ENCODE measurements at places on chromosomes 2 and 18.
A peak's percentile ranks its signal among the peaks of the same experiment; 100 is the strongest.

GRCh38 chr2:240296104-240296406 lies 139.4 kb upstream of the GPC1 start:
- DNase-seq = no peak

- no peak for DNase-seq
Measured at GRCh38 chr2:190382851-190383250, 25.3 kb upstream of the MFSD6 start.

GRCh38 chr2:42421157-42421485 lies 60.1 kb upstream of the COX7A2L start:
- DNase-seq = no peak

DNA sequence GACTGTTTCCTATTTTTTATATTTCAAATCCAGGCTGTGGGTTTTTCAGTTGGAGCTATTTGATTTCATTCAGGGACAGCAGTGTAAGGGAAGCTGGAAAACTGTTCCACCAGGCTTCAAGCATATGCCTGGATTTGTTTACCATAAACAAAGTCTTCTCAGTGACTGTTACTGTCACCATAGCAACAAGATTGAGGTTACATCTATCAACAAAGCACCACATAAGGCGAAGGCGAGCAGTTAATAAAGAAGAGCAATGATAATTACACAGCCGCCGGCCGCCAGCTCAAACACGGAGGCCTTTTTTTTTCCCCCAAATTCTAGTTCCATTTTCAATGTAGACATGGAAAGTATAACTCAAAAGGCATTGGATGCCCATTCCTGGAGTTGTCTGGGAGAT lies 553.7 kb upstream of the SYT4 start:
- no peak for DNase-seq

GRCh38 chr2:95264624-95265023 lies 9.6 kb upstream of the PROM2 start:
- DNase-seq = no peak

- no peak for DNase-seq
Measured at GRCh38 chr18:61031626-61032025, 301.6 kb upstream of the CDH20 start.

DNA sequence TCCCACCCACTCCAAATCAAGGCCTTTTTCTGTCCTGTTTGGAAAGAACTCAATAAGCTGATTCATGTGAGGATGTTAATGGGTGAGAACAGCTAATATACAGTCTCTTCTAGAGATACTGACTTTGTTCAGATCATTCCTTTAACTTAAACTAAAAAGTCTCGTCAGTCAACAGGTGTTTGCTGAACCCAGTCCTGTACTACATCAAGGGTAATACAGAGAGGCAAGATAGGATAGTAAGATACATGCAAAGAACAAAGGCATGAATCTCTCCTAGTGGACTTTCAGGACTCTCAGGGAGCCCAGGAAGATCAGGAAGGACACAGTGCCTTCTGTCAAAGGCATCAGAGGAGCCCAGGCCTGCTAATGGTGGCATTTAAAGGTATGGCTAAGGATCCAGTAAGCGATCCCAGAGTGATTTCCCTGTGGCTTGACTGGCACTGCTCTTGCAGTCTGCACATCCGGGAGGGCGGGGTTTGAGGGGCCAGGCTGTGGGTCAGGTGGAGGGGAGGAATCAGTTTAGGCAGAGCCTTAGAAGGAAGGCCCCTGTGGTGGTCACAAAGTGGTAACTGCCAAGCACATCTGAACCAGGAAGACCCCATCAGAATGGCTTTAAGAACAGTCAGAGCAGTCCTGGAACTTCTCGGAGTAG lies 54.0 kb downstream of the EPAS1 start:
- no peak for DNase-seq

DNA sequence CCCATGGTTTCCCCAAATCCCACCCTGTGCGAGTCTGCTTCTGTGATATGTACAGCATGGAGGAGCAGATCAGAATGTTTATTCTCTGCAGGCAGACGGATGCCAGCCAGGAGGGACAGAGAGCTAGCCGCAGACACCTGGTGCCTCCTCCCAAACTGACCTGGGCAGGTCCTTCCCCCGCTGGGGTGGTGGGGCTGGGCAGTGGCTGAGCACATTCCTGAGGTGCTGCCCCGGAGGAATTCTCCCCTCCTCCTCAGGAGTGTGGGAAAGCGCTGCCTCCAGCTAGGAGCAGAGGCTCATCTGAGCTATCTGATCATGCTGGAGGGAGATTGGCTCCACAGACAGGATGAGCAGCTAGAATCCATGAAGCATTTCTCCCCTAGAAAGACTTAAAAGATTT lies 21.7 kb downstream of the C2orf92 start:
- DNase-seq = no peak

DNA sequence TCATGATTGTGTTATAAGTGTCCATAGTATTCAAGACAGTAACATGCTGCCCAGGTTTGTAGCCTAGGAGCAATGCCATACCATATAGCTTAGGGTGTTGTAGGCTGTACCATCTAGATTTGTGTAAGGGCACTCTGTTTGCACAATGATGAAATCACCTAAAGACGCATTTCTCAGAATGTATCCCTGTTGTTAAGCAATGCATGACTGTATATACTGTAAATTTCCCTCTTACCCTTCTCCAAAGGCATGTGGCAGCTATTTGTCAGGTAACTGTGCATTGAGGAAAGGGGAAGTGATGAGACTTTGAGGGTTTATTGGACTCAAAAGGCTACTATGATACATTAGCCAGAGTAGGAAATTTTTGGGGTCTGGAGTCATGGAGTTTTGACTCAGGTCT lies 180.8 kb downstream of the VAPA start:
- no peak for DNase-seq

DNA sequence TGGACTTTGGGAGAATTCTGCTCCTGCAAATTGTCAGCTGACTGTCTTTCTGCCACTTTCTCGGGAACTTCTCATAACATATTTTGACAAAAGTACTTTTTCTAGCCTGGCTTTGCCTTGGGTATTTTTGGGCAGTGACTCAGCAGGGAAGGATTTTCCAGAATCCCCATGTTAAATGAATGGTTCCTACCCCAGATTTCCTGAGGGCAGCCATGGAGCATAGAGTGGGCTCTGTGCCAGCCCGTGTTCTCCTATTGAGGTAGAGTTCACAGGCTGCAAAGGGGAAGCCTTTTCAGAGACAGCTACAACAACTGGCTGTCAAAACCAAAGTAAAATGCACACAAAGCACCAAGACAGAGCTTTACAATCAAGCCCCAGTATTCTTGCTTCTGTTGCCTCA lies 59.8 kb downstream of the BMP10 start:
- no peak for DNase-seq

DNA sequence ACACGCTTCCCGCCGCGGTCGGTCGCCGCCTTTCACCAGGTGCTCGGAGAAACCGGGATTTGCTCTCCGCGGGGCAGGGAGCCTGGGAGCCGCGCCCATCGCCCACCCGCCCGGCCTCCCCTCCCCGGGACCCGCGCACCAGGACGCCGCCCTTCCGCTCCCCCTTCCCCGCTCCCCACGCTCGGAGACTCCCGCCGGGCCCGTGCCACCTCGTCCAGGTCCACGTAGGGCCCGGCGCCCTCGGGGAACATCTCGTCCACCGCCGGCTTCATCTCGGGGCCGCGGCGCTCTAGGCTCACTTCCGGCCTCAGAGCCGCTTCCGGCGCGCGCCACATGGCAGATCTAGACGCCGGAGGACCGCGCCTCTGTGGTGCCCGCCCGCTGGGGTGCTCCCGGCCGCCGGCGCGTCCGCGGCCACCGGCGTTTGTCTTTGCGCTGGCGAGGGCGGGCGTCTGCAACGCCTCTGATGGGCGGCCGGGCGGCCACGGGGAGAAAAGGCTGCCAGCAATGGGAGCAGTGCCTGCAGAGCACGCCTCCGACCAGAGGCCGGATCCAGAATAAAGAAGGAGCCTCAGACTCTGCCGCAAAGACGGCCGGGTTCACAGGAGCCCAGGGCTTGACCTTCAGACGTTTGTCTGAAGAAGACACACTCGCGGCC lies at the start of gene COPS9:
COPS9 (minus strand) TSS at position 293 of the 658 bp plus-strand sequence; CDS start at position 272, 21 bp downstream.
- peak; percentile 72 for DNase-seq

DNA sequence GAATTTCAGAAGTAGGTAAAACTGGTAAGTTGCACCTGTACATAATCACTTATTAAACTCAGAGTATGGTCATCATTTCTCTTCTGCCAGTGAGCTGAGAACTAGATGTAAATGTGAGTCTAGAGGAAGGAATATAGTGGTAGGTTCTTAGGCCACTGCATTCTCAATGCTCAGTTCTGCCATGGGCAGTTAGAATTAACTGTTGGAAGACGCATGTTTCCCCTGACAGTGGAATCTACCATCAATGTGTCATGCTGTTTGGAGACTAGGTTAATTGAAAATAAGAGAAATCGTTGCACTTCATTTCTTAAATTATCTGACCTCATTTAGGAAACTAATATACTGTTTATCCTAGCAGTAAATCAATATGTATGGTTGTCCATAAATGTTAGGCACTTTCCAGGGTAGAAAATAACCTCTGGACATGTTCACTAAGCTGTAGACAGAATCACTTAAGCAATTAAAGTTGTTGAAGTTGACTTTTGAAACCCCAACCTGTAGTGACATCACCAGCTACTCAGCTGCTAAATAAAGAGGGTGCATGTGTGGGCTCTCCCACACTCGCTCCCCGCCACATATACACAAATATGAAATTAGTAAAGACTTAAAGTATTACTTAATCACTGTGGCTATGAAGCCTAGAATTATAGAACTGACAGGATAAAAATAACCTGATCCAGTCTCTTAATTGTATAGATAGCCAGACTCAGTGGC lies 91.5 kb upstream of the NOSTRIN start:
- DNase-seq = no peak

DNA sequence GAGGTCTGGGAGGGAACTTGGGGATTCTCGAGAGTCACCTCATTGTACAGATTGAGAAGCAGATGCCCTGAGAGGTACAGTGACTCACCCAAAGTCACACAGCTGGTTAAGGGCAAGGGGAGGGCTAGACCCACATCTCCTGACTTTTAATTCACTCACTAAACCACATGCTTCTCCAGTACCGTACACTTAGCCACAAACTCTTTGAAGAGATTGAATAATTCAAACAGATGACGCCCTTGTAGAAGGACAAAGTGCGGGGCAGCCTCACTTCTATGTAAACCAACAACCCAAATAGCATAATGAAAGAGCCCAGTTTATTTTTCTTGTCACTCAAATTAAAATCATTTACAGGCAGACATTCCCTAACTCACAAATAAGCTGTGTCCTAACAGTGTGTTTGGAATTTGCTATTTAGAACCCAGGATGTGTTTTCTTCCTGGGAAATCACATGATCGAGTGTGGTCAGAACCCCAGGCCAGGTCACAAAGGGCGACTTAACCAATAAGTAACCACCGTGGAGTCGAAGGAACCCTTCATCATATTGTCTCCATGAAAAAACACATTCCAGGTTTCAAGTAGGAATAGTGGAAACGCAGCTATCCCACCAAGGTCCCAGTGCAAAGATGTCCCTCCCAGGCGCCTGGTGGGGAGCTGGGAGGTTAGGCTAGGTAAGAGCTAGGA lies 35.8 kb upstream of the PTPN4 start:
- no peak for DNase-seq

DNA sequence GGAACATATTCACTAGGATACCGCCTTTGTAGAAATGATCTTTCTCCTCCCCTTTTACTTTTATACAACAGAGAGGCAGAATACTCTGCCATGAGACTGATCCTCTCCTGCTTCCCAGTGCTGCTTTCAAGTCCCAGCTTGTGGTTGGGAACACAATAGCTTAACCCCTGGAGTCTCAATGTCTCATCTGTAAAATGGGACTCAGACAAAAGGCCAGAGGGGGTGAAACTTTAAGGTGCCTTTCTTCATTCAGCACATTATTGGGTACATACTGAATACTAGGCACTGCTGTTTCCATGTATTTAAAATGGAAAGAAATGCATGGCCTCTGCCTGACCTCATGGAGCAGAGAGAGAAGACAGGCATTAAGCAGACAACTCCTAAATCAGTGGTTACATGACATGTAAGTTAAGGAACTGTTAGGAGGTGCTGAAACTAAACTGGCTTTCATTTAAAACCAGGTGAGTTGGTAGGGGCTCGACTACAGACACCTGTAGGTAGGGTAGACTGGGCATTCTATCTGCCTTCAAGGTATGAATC lies 53.8 kb downstream of the MAP4K4 start:
- no peak for DNase-seq

GRCh38 chr18:63753676-63754075 lies 21.5 kb upstream of the SERPINB7 start:
- DNase-seq = no peak

- no peak for DNase-seq
Measured at GRCh38 chr18:46321955-46322354, 217.8 kb downstream of the HAUS1 start.

DNA sequence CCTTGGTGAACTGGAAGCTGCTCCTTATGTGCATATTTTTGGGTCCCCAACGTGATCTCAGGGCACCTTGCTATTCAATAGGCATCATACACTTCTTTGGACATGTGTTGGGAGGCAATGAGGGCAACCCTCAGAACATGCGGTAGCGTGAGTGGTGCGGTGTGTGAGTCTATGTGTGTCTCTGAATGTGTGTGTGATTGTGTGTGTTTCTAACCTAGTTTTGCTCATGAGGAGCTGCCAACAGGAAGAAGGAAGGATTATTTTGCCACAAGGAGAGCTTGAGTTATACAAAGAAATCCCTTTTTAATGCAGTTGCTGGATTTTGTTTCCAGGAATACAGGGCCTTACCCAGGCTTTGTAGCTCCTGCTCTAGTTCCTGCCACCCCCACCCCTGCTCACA lies 75.8 kb upstream of the ITGA6 start:
- no peak for DNase-seq

GRCh38 chr2:37230581-37230980 lies 815 bp downstream of the CEBPZ start:
- no peak for DNase-seq

DNA sequence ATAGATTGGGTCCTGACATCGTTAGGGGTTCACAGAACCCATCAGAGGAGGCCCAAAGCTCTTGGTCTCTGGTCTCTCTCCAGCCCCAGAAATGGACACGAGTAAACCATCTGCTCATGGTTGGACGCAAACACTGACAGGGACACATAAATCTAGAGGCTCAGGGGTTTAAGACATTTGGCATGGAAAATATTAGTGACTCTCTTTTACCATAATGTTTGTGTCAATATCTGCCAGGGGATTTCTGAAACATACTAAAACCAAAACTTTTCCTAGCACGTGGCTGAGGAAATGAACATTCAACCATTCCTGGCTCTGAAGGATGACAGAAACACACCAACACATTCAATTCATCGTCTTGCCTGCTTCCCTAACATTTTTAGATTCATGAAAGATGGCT lies 226.2 kb downstream of the SP3 start:
- no peak for DNase-seq

DNA sequence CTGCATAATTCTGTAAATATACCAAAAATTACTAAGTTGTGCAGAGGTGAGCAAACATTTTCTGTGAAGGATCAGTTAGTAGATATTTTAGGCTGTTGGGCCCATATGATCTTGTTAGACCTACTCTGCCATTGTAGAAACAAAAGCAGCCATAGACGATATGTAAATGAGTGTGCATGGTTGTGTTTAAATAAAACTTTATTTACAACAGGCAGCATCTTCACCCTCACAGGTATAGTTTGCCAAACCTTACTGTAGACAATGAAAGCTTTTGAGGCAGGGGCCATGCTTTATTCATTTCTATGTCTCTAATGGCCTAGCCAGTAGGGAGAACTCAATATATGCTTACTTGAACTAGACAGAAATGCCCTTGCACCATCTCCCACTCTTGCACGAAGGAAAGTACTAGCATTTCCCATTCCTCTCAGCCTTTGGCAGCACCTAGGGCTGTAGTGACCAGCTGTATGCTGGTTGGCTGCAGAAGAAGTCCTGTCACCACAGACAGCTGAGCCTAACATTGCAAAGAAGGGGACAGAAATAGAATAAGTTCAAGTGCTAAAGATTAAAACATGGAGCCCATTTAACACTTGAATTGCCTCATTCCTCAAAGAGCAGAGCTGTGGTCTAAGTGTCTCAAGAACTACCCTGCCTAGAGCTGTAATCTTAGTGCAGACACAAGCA lies 305.1 kb upstream of the MGAT5 start:
- DNase-seq = no peak
